Activated CD8-positive, alpha-beta memory T cell treated with anti-CD3 and anti-CD28 coated beads, Interleukin-2, amount 50 U/mL, for 4 hours (primary cell): ENCODE measurements at places on chromosomes 4 and X.

- DNase-seq, result no peak
Measured at GRCh38 chr4:152715076-152715475, 35.3 kb upstream of the TMEM154 start.

DNA sequence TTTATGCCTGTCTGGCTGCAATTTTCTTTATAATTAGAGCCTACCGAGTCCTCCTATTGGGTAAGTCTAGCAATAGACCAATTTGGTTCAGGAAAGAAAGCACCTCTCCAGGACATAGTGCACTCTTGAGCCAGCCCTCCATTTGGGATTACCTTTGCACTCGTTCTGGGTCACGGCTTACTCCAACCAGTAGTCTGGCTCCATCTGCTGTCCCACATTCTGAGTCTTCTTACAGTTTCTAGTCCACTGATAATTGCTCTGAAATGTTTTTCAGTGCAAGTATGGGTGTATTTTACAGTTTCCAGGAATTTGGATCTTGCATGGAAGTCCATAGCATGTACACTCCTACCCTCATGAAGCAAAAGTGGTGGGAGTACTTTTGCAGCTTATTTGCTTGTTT lies 34.8 kb upstream of the USP51 start:
- DNase-seq, result no peak

DNA sequence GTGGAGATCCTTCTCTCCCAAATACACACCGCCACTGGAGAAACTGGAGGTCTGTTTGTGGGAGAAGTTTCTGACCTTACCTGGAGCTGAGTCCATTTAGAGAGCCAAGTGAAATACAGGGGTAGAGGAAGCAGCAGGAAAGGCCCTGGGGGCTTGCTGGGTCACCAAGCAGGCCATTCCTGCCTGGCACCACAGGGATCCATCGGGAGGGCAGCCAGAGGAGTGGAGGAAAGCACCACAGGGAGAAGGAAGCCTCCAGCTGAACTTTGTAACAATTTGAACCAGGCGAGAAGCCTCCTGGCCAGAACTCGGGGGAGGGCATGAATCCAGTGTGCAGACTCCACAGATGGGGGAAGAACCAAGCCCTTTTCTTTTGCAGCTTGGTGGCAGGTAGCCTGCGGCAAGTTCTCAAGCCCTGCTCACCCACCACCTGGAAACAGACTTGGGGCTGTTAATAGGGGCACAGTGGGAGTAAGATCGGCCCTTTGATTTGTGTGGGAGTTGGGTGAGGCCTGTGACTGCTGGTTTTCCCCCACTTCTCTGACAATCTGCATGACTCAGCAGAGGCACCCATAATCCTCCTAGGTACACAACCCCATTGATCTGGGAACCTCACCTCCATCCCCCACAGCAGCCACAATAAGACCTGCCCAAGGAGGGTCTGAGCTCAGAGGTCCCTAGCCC lies 94.6 kb downstream of the IRS4 start:
- no peak for DNase-seq

- DNase-seq, result no peak
Measured at GRCh38 chr4:136505020-136505419, 1027.3 kb downstream of the PCDH18 start.

DNA sequence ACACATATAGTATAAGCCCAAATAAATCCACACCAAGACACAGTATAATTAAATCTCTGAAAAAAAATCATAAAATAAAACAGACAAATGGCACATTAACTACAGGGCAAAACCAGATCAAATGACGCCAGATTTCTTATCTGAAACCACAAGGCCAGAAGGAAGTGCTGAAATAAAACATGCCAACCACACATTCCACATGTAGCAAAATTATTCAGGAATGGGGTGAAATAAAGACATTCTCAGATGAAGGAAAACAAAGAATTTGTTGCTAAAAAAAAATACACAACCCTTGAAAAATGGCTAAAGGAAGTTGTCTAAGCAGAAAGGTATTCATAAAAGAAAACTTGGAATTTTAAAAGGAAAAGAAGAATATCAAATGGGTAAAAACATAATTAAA lies 4.5 kb upstream of the DCAF12L1 start:
- no peak for DNase-seq

DNA sequence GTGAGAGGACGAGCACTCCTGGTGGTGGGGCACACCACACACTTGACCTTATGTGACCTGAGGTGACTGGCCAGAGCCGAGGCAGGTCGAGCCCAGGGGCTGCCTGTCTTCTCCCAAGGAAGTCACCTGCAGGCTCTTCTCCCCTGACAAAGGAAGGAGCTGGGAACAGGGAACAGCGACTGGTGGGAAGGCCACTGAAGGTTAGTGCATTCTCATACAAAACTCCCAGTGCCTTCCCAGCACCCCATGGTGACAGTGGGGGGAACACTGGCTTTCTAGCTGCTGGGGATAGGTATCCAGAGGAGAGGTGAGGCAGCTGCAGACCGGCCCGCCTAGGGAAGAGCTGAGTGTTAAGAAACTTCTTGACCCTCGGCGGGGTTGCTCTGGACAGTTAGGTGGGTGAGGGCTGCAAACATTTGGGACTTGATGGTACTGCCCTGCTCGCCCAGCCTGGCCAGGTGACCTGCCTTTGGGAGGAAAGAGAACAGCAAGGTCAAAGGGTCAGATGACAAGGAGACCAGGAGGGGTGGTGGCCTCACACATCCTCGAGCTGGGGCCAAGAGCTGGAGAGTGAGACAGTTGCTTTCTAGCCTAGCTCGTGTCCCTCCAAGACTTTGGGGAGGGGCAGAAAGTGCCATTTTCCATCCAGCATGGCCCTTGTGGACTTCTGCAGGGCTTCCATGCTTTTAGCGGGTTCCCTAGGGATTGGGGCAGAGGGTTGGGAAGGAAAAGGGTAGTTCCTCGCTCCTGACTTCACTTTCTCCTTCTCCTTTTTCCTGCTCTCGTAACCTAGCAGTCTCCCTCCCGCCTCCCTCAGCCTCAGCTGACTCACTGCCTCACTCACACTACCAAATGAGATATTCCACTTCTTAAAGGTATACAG lies 2.7 kb downstream of the NALF2 start:
- no peak for DNase-seq

DNA sequence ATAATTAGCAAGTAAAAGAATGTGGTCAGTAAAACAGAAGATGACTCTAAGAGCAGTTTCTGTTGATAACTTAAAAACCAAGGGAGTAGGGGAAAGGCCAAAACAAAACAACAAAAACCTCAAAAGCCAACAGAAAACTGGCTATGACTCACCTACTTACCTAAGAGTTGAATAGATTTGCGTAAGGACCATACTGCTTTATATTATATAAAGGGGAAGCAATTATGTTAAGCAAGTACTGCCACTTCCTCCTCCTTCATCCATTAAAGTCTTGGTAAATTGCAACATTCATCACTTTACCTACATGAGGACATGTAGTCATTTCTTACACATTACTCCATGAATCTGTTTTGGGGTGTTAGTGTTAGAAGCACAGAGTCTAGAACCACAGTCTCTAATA lies 85.9 kb upstream of the FAM47A start:
- no peak for DNase-seq

GRCh38 chrX:154732421-154733065 lies 18.3 kb downstream of the GAB3 start:
- no peak for DNase-seq

DNA sequence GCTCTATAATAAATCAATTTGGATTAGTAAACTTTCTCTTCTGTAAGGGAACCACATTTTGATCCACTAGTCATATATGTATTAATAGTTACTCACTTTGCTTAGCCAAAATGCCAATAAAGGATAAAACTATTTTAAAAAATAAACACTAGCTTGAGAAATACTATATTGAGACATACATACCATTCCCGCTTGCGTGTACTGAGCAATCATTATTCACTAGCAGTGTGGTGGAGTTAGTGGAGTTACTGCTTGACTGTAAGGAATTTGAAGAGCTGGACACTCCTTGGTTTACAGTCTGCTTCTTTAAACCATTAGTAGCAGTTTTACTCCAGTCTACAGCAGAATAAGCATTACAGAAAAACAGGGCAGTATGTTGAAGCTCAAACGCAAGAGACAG lies 10.8 kb upstream of the PHKA2 start:
- no peak for DNase-seq

- no peak for DNase-seq
Measured at GRCh38 chrX:4935846-4936245, 1222.4 kb upstream of the PRKX start.

- no peak for DNase-seq
Measured at GRCh38 chr4:158949099-158949498, 153.8 kb upstream of the RAPGEF2 start.

- no peak for DNase-seq
Measured at GRCh38 chr4:64230709-64231310, 178.4 kb downstream of the TECRL start.
